ENCODE measurements at places on chromosomes 12 and 14.

DNA sequence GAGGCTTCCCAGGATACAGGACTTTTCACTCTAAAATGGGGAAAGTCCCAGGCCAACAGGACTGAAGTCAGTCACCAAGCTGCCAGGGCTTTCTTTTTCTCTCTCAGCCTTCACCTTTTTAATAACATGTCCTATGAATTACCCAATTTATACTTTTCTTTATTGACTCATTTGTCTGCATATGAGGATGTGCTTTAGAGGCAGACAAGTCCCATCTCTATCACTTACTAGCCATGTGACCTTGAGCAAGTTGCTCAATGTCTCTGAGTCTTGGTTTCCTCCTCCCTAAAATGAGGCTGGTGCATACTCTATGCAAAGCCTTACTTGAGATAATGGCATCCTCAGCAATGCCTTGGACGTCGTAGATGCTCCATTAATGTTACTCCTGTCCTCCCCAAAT, 98.1 kb upstream of the TMPO start:
- no peak for DNase-seq

DNA sequence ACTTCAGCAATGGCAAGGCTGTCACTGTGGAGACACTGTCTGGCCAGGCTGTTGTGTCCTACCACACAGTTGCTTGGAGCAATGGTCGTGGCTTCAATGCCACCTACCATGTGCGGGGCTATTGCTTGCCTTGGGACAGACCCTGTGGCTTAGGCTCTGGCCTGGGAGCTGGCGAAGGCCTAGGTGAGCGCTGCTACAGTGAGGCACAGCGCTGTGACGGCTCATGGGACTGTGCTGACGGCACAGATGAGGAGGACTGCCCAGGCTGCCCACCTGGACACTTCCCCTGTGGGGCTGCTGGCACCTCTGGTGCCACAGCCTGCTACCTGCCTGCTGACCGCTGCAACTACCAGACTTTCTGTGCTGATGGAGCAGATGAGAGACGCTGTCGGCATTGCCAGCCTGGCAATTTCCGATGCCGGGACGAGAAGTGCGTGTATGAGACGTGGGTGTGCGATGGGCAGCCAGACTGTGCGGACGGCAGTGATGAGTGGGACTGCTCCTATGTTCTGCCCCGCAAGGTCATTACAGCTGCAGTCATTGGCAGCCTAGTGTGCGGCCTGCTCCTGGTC, 4.3 kb downstream of the LRP10 start:
- DNase-seq, result no peak

- DNase-seq, result no peak
Observed at GRCh38 chr12:120901818-120902217, 2.3 kb downstream of the SPPL3 start.

DNA sequence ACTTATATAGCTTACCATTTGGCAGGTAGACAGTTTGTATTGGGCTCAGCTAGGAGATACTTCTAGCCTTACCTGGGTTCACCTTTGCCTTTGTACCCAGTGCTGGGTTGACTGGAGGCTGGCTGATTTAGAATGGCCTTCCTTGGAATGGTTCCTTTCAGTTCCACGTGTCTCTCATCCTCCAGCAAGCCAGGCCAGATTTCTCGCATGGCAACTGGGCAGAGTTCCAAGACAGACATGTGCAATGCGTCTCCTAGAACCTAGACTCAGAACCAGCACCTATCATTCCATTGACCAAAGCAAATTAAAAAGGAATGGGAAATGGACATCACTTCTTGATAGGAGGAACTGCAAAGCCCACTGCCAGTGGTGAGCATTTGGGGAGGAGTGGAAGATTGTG, 79.1 kb upstream of the BDKRB2 start:
- no peak for DNase-seq

DNA sequence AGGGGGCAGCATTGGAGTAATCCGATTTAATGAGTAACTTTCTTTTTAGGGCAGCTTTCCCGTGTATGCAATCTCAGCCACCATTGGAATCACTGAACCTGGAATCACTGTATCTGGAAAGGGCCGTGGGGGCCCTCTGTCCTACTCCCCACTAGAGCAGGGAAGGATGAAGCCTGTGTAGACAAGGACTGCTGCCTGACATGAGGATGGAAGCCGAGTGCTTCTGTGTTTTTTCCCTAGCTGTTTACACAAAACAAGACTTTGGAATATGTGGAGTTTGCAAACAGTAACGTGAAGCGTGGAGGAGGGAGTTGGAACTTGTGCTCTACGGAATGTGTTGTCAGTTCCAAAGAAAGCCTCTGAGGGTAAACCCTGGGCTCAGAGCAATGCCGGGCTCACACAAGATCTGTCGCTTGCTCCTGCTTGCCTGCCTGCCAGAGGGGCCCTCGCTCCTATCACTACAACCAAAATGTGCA, 32.4 kb upstream of the HDAC7 start:
- no peak for DNase-seq

- no peak for DNase-seq
Observed at GRCh38 chr12:77841521-77841920, 10.8 kb downstream of the NAV3 start.

- DNase-seq, result peak; percentile 70
Observed at GRCh38 chr12:47021298-47021697, 58.1 kb upstream of the PCED1B start.

GRCh38 chr12:119989361-119989730, 310 bp downstream of the BICDL1 start:
- DNase-seq, result no peak

- peak; percentile 31 for DNase-seq
Observed at GRCh38 chr14:34331728-34332623, 130.1 kb downstream of the SPTSSA start.

DNA sequence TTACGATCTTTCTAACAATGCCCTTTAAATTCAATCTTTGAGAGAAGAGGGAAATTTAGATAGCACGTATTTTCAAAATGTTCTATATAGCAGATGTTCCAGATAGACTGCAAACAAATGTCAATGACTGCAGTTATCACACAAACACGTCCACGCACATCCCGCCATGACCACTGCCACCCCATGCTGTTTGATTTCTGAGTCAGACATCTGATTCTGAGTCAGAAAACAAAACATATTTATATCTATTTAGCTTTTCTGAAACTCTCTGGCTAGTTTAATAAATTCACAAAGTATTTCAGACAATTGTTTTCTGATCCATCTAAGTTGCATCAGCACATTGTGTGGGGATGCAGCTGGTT, 105.9 kb upstream of the BCAT1 start:
- no peak for DNase-seq

- DNase-seq, result no peak
Observed at GRCh38 chr12:48512855-48513254, 12.6 kb upstream of the OR8S1 start.

DNA sequence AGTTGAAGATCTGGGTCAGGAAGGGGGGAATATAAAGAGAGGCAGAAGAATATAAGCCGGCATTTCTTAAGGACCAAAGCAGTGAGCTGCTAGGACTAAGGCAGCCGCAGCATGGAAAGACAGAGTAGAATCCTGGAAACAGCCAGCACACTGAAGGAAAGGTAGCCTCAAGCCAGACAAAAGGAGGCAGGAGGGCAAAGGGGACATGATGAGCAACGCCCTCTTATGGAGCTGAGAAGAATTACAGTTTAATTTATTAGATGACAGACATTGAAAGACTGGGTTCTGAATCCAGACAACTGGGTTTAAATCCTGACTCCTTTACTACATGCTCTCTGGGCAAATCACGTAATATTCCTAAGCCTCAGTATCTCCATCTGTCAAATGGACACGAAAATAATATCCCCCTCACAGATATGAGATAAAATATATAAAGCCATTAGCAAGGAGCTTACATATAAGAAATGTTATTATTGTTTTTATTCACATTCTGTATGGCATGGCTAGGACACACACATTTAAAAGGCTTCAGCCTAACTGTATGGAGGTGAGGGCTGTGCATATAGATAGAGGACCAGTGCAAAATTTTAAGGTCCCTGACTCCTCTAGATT, 8.1 kb upstream of the PCED1B start:
- no peak for DNase-seq

- DNase-seq, result no peak
Observed at GRCh38 chr12:53378724-53379388, 1.1 kb upstream of the SP1 start.

- no peak for DNase-seq
Observed at GRCh38 chr12:80316222-80316621, 127.8 kb upstream of the PTPRQ start.

GRCh38 chr14:64702493-64703394, 1.5 kb upstream of the PLEKHG3 start:
- DNase-seq, result no peak

GRCh38 chr12:27285403-27285802, 41.3 kb downstream of the STK38L start:
- no peak for DNase-seq

- DNase-seq, result no peak
Observed at GRCh38 chr12:18719922-18720510, 17.8 kb downstream of the PLCZ1 start.

DNA sequence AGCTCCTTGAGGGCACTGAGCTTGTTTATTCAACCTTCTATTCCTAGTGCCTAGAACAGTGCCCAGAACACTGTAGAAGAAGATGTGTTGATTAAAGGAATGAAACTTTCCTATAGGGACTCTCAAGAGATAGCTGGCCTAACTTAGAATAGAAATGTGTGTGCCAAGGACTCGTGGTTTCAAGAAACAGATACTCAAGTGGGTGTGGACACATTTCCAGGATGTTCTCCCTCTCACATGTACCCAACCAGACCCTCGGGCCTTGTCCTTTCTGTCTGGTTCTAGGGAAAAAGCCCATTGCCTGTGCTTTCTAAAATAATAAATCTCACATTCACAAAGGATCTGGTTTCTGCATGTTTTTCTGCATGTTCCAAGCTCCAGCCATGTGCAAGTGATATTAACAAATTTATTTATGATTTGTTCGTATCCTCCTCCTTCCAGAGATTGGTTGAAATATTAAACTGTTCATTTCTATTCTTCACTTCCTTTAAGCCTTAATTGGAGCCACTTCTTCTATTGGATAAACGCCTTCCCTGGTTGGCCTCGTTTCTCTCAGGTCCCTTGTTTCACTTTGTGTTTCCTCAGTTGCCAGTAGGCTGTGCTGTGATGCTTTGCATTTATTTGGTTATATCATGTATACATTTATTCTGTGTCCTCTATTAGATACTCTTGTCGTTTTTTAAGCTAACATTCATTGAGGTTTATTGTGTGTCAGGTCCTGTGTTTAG, 89.8 kb downstream of the CRADD start:
- peak; percentile 80 for DNase-seq

- DNase-seq, result no peak
Observed at GRCh38 chr12:53967421-53967925, 5.5 kb upstream of the HOXC11 start.

DNA sequence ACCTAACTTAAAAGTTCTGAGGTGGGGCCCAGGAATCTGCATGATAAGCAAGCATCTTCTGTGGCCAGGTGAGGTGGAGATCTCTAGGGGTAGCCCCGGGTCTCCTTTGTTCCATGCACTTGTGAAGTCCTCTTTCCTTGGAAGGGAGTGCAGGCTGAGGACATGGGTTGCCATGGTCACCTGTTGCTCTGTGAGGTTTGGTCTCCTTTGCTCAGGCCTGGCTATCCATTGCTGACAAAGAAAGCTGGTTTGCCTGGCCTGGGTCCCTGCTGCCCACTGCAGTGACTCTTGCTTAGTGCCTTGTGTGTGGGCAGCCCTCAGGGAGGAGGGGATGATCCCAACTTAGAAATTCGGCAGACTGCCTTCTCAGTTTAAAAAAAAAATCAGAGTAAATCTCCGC, 11.1 kb downstream of the NRXN3 start:
- DNase-seq, result no peak

- DNase-seq, result peak; percentile 70
Observed at GRCh38 chr12:6430124-6430989, 14.4 kb upstream of the CD27 start.

DNA sequence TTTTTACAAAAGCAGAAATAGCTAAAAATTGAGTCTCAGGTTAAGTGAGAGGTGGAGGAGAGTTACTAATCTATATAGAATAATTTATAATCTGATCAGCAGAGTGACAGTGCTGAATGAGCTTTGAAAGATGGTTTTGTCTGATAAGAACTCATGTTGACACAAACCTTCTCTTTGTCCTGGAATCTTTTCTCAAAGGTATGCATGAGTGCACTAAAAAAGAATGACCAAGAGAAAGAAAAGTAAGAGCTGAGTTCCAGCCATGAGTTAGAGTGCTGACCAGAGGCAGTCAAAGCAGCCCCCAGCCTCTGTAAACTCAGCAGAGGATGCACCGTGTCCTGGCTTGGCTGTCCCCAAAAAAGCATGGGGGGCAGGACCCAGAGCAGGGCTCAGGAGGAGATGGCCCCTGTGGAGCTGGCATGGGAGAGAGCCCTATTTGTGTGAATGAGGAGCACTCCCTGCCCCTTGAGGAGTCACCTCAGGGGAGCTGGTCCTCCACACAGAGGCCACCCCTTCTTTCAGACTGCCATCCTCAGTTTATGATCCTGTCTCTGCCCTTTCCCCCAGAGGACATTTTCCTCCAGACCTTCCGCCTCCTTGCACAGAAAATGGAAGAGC, 129.8 kb downstream of the SEC23A start:
- DNase-seq, result no peak

GRCh38 chr14:75554482-75554881, 23.9 kb upstream of the FLVCR2 start:
- no peak for DNase-seq

GRCh38 chr14:54085232-54085761, 128.7 kb upstream of the BMP4 start:
- DNase-seq, result no peak

Data from pons (tissue), 1 donor.